Keratinocyte (primary cell): ENCODE measurements at places on chromosomes 5 and 9.

DNA sequence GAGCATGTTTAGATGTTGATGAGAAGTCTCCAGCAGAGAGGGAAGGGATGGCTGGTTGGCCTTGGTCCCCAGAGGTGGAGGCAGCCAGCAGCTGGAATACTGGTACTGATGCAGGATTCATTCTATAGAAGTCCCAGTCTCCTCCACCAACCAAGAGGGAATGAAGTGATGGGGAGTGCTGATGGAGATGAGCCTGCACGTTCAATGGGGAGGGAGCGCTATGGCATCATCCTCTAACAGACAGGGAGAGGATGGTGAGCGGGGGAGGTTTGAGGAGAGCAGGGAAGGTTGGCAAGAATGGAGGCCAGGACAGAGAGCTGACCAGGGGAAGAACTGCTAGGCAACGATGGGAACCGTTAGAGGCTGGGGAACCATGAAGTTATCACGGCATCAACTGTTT, 159.8 kb upstream of the MVB12B start:
- DNase-seq = no peak

- no peak for DNase-seq
Measured at GRCh38 chr9:110820381-110820780, 151.8 kb downstream of the MUSK start.

- no peak for DNase-seq
Measured at GRCh38 chr9:2570615-2571479, 50.7 kb upstream of the VLDLR start.

DNA sequence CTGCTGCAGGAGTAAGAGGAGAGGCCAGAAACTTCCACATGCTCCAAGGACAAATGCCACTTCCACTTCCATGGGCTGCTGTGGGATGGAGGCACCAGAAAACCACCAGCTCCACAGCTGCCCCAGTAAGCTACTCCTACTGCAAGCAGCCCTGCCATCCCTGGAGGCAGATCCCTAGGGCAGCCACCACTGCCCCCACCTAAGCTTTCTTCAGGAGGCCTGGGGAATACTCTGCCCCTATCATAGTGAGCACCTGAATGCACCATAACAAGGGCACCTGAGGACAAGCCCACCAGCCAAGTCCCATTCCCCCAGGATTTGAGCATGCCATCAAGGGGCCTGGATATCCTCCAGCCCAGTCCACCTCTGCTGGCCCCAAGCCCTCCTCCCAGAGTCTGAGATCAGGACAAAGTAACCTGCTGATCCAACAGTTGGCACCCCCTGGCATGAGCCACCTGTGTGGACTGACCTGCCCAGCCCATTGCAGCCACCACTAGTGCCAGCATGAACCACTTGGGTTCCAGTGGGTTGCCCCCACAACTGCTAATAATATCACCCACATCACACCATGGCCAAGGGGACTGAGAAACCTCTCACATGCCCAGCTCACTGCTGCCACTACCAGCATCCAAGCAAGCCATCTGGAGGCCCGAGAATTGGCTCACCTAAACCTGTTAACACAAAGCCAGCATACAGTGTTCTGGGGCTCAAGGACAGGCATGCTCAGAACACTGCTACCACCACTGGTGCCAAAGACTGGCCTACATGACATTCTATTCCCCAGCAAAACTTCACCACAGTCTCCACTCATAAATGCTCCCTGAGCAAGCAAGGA, 480.1 kb downstream of the CDH12 start:
- DNase-seq = no peak

- no peak for DNase-seq
Measured at GRCh38 chr9:31390403-31391025, 993.9 kb upstream of the ACO1 start.

GRCh38 chr9:129245276-129245675, 67.2 kb upstream of the IER5L start:
- no peak for DNase-seq

GRCh38 chr5:126100767-126101166, 322.4 kb upstream of the GRAMD2B start:
- DNase-seq = no peak
